ENCODE measurements at places on chromosomes 16 and 17.

- DNase-seq: no peak
Measured at GRCh38 chr17:31824766-31825360, 34.2 kb downstream of the COPRS start.

GRCh38 chr17:8333281-8333680 is 6.4 kb upstream of the ODF4 start:
- no peak for DNase-seq

DNA sequence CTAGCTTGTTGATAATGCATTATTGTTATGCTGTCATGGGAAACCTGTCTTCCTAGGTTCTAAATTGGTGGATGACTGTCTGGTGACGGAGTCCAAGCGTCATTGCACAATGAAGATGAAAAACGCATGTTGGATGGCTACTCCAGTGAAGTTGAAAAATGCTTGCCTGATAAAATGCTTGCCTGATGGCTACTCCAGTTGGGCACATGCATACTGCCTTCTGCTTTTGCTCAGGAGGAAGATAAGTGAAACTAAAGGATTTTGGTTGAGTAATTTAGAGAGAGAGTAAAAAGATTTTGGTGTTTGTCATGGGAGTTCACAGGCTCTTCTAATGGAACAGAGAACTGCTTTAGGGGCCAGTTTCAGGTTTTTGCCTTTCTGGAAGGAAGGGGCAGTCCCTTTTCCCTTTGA is 118.6 kb downstream of the PRKCA start:
- DNase-seq: no peak

- DNase-seq: no peak
Measured at GRCh38 chr16:69928856-69929400, 22.2 kb upstream of the CLEC18A start.

DNA sequence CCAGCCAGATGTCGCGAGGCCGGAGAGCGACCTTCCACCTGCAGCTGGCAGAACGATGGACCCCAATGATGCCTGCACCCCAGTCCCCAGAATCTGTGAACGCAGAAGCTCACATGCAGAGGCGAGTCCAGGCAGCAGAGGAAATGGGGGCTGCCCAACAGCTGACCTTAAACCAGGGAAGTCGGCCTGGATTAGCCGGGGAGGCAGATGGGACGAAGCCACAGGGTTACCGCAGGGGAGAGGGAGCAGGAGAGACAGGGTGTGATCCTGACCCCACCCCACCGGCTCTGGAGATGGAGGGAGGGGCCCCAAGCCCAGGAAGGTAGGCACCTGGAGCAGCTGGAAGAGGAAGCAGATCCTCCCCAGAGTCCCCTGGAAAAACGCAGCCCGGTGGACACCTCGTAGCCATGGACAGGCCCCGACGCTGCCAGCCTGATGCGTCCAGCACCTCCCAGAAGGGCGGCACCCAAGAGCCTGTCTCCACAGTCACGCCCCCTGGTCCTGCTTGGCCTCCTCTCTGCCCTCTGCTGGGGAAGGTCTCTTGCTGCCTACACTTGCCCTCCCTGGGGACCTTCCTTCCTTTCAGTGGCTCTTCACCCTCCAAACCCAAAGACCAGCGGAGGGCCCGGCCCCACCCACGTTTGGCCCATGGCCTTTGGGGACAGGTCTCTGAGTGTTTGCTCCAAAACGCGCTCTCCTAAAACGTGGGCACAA is 37.3 kb downstream of the PIEZO1 start:
- DNase-seq: no peak

DNA sequence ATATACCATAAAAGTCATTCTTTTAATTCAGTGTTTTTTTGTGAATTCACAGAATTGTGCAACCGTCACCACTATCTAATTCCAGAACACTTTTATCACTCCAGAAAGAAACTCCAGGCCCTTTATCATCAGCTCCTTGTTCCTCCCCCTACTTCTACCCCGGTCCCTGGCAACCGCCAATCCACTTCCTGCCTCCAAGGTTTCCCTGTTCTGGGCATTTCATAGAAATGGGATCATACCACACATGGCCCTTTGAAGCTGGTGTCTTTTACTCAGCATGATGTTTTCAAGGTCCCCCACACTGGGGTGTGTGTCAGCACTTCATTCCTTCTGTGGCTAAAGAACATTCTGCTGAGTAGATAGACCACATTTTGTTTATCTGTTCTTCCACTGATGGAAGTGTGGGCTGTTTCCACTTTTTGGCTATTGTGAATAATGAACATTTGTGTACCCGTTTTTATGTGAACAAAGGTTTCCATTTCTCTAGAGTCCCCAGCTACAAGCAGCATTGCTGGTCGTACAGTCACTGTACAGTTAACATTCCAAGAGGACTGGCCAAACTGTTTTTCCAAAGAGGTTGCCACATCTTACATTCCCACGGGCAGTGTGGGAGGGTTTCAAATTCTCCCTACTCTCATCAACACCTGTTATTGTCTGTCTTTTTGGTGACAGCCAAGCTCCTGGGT is 75.8 kb upstream of the ZNF469 start:
- no peak for DNase-seq

DNA sequence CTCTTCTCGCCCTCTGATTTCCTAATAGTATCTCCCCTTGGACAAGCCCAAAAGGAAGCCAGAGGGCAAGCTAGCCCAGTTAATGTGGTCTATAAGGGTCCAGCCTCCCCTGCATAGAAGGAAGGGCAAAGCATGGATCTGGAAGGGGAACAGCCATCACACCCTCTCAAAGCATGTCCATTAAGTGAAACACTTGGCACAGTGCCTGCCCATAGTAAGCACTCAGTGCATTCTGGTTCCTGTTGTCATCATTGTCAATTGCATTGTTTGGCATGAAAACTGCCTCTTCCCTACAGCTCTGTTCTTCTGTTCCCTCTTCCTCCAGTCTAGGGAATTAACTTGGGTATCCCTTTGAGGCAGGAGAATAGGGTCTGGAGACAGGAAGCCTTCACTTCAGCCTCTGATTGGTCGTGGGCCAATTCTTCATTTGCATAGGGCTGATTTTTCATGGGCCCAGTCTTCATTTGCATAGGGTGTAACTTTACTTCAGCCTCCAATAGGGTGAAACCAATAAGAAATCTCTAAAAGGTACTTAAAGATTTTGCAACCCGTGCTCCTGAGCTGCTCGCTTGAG is 81.4 kb downstream of the C17orf67 start:
- DNase-seq: no peak

- DNase-seq: no peak
Measured at GRCh38 chr17:42891539-42892152, 9.0 kb upstream of the G6PC1 start.

DNA sequence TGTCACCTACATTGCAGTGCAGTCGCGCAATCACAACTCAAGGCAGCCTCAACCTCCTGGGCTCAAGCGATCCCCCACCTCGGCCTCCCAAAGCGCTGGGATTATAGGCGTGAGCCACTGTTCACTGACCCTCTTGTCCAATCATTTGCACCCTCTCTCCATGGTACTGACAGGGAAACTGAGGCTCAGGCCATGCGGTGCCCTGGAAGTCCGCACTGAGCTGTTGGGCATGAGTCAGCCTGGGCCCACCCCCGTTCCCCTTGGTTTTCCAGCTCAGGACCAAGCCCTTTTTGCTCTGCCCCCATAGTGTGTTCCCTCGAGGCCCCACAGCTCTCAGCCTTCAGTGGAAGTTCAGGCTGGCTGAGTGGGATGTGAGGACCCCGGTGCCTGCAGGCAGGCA is 10.1 kb downstream of the GSE1 start:
- DNase-seq: no peak

DNA sequence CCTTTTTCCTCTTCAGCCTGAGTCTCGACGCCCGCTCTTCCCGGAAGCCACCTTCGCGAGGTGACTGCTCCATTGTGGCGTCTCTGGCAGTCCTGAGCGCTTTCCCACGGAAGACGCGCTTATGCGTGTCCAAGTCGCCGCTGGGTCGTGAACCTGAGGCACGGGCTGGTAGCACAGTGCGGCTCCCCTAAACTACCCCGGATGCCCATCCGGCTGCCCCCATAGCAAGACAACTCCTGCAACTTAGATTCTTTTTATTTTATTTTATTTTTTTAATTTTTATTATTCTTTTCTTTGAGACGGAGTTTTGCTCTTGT is 2.1 kb upstream of the ESRP2 start:
- DNase-seq: no peak

DNA sequence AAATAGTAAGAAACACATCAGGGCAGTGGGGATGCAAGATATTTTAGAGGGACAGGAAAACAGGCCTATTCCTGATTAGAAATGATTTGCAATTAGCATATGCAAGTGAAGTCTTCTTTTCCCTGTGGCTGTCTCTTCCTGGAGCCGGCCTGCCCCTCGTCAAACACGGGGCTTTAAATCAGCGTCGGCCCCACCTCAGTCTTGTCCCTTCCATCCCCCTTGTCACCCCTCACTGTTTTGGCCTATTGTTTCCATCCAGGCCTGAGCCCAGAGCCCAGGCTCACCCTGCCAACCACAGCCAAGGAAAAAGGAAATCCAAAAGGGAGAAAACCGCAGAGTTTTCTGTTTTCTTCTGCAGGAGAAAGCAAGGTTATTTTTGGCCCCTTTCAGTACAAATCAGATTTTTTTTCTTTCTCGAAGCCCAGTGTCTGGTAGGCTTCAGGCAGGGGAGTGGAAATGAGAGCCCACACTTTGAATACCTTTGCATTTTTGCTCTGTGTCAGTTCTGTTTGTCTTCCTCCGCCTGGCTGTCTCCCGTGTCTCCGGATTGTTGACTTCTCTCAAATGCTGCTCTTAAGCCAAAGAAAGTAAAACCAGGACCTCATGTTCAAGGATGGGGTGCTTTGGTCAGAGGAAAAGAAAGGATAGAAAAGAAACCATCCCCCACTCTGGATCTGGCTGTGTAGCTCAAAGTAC is 399.9 kb upstream of the CDH11 start:
- DNase-seq: no peak

DNA sequence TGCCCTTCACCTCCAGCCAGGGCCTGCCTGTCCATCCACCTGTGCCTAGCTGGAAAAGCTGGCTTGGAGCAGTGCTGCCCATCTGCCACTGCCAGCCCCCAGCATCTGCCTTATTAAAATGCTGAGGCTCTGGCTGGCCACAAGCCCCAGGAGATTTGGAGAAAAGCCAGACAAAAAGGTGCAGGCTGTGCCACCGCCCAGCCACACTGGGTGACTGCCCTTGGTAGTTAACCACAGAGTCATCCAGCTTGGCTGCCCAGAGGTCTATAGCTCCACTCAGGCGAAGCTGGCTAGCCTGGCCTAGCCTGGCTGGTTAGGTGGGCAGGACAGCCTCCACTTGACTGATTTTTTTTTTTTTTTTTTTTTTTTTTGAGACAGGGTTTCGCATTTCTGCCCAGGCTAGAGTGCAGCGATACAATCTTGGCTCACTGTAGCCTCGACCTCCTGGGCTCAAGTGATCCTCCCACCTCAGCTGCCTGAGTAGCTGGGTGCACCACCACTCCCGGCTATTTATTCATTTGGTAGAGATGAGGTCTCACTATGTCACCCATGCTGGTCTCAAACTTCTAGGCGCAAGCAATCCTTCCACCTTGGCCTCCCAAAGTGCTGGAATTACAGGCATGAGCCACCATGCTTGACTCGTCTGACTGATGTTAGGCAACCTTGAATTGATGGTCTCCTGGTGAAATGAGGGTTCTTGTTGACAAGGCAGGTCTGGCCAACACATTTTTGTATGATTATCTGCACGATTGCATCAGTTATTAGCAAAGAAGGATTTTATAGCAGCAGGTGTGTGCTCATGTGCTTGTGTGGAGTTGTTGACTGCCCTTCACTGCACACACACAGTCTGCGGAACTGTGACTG is 103.8 kb downstream of the RAB11FIP4 start:
- DNase-seq: no peak

- no peak for DNase-seq
Measured at GRCh38 chr16:77424871-77425604, 9.8 kb downstream of the ADAMTS18 start.

- no peak for DNase-seq
Measured at GRCh38 chr16:78323315-78323714, 223.9 kb downstream of the WWOX start.

- no peak for DNase-seq
Measured at GRCh38 chr16:177981-178667, 1.6 kb downstream of the HBA1 start.

GRCh38 chr16:17509194-17509593 is 38.4 kb upstream of the XYLT1 start:
- DNase-seq: no peak

- no peak for DNase-seq
Measured at GRCh38 chr17:10640475-10640874, 16.6 kb downstream of the MYH3 start.

GRCh38 chr17:73827627-73828291 is 183.5 kb upstream of the SDK2 start:
- DNase-seq: no peak

GRCh38 chr16:680967-681745 is 946 bp downstream of the STUB1 start:
- no peak for DNase-seq

DNA sequence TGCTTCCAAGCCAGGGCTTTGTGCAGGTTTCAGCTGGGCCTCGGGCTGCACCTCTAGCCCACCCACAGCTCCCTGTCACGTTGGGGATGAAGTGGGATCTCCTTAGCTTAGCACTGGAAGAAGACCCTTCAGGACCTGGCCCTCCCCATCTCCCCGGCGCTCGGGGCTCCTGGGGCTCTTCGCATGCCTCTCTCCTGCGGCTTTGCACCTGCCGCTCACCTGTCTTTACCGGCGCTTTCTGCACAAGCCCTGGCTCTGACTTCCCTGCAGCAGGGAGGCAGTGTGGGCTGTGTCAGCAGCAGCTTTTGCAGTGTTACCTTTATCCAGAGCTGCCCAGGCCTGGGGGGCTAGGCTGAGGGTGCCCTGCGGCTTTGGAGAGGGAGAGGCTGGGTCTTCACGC is 52.3 kb downstream of the NT5M start:
- DNase-seq: no peak

DNA sequence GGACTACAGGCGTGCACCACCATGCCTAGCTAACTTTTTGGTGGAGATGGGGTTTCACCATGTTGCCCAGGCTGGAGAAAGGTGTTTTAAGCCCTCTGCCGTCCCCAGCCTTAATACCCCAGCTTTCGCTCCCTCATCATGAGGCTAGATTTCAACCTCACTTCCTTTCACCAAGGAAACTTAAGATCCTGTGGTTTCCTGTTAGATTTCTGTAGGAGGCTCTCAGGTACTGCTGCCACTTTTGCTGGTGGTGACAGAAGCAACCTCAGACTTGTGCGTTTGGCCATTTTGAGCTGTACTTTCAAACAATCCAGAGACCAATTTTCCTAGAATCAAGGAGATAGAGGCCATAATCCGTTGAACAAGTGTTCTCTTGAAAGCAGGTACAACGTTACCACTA is 36.2 kb downstream of the MPHOSPH6 start:
- DNase-seq: no peak

- no peak for DNase-seq
Measured at GRCh38 chr16:10196999-10197398, 14.8 kb upstream of the GRIN2A start.

DNA sequence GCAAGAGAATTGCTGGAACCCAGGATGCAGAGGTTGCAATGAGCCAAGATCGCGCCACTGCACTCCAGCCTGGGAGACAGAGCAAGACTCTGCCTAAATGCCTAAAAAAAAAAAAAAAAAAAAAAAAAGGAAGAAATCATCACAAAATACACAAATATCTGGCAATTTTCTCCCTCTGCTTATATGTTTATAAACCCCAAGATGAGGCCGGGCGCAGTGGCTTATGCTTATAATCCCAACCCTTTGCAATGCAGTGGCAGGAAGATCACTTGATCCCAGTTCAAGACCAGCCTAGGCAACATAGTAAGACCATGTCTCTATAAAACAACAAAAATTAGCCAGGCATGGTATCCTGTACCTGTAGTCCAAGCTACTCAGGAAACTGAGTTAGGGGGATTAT is 21.5 kb downstream of the MED1 start:
- no peak for DNase-seq

GRCh38 chr16:75801307-75801706 is 75.0 kb upstream of the CPHXL start:
- no peak for DNase-seq

Data from retinal pigment epithelial cell (primary cell).